ENCODE measurements at places on chromosomes 11 and 22.
A peak's percentile ranks its signal among the peaks of the same experiment; 100 is the strongest.

- DNase-seq = no peak
Measured at GRCh38 chr11:85759915-85760314, 51.0 kb downstream of the SYTL2 start.

- DNase-seq = no peak
Measured at GRCh38 chr22:20116376-20116950, 559 bp downstream of the RANBP1 start.

DNA sequence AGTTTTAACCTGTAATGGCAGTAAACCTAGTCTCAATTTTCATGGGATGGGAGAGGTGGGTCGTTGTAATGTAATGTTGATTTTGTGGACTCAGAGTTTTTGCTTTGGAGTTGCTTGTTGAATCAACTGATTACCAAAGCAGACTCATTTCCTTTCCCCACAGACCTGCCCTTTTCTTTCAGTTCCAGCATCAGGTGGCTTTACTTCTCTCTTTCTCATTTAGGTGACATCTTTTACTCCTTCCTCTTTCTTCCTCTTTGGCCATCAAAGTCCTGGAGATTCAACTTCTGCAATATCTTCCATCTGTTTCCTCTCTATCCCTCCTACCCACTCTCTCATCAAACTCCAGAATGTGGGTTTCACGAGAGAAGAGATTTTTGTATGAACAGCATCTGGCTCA lies 313.9 kb downstream of the TMEM135 start:
- no peak for DNase-seq

- DNase-seq = no peak
Measured at GRCh38 chr11:17954395-17955252, 58.2 kb downstream of the SERGEF start.

- DNase-seq = no peak
Measured at GRCh38 chr22:38243007-38243765, 29.6 kb downstream of the TMEM184B start.

GRCh38 chr11:120520091-120520822 lies 8.7 kb downstream of the GRIK4 start:
- DNase-seq = no peak

- no peak for DNase-seq
Measured at GRCh38 chr11:72411623-72412419, 22.5 kb downstream of the CLPB start.

GRCh38 chr11:47913529-47914244 lies 65.5 kb upstream of the NUP160 start:
- no peak for DNase-seq

- peak; percentile 77 for DNase-seq
Measured at GRCh38 chr11:63813035-63813562, at the start of gene SPINDOC. Gene SPINDOC, plus strand, starts transcription at chr11:63813456. Its CDS starts 231 bp downstream, at chr11:63813687.

DNA sequence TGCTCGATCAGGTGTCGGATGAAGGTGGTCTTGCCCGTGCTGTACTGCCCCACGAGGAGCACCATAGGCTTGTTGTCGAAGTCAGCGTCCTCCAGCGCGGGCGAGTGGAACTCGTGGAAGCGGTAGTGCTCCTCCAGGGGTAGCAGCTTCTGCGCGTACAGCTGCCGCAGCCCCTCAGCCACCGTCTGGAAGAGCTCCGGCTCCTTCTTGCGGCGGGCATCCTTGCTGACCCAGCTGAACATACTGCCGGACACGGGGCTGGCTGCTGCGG lies 263 bp downstream of the EHD1 start:
- DNase-seq = no peak

- no peak for DNase-seq
Measured at GRCh38 chr11:6736495-6737121, 35.2 kb downstream of the OR2AG2 start.

- DNase-seq = no peak
Measured at GRCh38 chr11:47161890-47162289, 14.8 kb downstream of the ARFGAP2 start.

- no peak for DNase-seq
Measured at GRCh38 chr11:78795621-78796261, 221.1 kb upstream of the NARS2 start.

DNA sequence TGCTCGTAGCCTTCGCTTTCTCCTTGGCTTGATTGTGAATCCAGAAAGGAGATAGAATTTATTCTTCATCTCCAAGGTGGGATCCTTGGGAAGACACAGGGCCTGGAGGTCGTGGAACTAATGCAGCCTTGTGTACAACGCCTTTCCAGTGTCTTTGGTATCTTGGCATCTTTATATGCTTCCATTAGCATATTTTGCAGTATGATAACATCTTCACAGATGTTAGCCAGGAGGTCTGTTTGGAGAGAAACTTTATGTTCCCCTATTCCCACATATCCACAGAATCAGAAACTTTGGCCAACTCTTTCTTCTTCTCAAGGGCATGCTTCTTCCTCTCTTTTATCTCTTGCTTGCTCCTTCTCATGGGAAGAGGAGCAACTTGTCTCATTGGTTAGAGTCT lies 101.2 kb downstream of the TRIM44 start:
- DNase-seq = no peak

DNA sequence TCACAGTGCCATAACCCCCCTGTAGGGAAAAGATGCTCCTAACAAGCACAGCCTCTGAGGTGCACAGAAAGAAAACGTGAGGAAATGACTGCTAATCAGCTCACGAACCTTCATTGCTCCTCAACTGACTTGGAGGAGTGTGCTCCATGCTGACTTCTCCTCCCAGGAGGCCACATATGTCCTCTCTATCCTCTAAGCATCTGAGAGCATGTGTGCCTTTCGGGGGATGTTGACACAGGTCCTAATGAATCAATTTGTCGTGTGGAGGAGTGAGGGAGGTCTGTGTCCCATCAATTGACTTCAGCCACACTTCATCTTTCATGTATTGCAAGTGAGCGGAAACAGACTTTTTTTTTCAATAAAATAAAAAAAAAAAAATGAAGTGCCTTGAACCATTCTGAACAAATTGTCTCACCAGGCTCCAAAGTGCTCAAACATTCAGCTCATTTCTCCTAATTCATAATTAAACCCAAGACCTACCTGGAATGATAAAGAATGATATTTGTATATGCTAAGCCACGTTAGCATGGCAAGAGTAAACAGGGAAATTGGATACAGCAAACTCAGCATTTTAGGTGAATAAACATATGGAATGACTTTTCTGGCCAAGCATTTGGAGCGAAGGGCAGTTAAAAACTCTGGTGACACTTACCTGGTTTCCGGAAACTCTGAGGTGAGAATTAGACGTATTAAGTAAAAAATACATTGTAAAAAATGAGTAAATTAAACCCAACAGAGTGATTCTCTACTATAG lies 317.6 kb upstream of the FAT3 start:
- DNase-seq = no peak

DNA sequence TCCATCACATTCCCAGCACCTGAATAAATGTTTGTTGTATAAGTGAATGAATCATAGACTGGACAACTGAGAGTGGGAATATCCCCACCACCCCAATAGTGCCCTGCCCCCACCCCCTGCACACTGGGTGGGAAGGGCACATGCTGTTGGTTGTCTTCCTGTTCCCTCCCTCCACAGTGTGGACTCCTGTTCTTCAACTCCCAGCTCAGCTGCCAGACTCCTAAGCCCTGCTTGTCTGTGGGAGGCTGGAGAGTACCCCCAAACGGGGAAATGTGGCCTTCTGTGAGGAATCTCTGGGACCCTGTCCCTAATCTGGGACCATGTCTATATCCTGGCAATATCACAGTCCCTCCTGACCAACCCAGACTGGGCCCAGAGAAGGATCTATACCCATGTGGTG lies 5.5 kb upstream of the MYOD1 start:
- no peak for DNase-seq

DNA sequence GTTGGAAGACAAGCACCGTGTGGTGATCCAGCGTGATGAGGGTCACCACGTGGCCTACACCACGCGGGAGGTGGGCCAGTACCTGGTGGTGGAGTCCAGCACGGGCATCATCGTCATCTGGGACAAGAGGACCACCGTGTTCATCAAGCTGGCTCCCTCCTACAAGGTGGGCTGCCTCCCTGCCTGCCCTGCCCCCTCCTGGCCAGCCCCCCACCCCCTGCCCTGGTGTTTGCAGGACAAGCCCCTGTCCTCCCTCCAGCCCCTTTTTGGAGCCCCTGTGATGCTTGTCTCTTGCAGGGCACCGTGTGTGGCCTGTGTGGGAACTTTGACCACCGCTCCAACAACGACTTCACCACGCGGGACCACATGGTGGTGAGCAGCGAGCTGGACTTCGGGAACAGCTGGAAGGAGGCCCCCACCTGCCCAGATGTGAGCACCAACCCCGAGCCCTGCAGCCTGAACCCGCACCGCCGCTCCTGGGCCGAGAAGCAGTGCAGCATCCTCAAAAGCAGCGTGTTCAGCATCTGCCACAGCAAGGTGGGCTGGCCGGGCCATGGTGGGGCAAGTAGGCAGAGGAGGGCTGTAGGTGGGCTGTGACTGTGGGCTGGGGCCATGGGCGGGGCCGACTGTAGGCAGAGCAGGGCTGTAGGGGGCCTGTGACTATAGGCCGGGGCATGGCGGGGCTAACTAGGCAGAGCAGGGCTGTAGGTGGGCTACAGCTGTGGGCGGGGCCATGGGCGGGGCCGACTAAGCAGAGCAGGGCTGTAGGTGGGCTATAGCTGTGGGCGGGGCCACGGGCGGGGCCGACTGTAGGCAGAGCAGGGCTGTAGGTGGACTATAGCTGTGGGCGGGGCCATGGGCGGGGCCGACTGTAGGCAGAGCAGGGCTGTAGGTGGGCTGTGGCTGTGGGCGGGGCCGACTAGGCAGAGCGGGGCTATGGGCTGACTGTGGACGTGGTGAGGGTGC lies 13.6 kb downstream of the MUC2 start:
- DNase-seq = no peak

DNA sequence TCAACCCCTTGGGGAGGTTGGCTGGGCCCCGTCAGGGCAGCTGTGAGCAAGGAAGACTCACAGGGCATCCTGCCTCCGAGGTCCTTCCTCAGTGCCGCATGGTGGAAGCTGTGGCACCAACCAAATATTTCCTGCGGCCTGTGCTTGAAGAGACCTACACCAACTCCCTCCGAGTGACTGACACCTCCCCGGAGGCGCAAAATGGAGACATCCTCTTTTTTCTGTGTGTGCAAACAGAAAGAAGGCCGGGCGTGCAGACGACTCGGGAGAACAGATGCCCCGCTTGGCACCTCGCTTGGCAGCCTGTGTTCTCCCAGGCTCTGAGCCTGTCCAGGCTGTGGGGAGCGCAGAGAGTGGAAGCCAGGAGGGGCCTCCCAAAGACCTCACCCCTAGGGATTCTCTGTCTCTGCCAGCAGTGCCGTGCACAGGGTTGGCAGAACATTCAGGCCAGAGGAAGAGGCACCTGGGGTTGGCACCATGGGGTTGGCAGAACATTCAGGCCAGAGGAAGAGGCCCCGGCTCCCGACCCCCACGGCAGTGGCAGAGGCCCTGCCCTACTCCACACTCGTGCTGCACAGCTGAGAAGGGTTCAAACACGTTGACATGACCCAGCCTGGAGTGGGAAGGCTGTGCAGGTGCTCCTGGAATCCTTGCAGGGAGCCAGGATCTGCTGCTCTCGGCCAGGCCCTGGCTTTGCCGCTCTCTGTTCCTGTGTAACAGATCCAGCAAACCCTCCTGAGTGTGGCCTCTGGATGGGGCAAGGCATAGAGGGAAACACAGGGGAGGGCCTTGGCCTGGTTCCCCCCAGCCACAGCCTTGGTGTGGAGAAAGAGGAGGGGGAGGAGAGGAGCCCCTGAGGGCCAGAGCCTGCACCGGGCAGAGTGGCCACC lies 805.5 kb downstream of the BRD1 start:
- no peak for DNase-seq

DNA sequence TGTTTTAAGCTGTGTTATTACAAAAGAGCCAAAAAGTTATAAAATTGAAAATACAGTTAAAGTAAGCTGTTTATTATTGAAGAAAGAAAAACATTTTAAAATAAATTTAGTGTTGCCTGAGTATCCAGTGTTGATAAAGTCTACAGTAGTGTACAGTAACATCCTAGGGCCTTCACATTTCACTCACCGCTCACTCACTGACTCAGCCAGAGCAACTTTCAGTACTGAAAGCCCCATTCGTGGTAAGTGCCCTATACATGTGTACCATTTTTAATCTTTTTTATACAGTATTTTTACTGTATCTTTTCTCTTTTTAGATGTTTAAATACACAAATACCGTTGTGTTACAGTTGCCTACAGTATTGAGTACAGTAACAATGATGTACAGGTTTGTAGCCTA lies 35.0 kb downstream of the POLD3 start:
- DNase-seq = no peak

- no peak for DNase-seq
Measured at GRCh38 chr22:46122980-46123693, 27.2 kb upstream of the PPARA start.

DNA sequence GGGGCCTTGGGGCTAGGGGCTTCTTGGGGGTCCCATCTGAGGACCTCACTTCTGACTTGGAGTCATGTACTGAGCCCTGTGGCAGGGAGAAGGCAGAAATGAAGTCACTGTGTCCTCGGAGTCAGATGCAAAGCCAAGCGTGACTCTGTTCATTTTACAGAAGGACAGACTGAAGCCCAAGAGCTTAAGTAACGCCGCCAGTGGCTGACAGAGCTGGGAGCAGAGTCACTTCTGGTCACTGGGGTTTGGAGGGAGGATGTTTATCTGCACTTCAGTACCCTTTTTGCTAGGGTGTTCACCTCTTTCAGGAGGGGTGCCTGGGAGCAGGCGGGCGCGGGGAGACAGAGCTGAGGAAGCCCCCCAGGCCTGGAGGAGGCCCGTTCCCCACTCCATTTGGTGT lies 10.7 kb downstream of the CD6 start:
- DNase-seq = no peak

DNA sequence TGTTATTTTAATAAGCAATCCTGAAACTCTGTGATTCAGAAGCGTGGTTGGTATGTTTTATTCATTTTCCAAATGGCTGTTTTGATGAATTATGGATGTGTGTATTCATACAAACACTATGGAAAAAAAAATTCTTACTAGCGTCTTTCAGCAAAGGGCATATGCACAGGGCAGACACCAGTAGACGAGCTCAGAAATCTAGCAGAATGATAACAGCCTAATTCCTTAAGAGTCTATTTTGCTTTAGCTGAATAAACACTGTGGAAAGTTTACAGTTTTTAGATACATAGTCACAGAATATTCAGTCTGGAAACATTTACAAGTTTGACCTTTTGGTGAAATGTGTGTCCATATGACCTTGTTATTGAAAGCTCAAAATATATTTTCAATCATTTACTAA lies 418.8 kb upstream of the LUZP2 start:
- no peak for DNase-seq

DNA sequence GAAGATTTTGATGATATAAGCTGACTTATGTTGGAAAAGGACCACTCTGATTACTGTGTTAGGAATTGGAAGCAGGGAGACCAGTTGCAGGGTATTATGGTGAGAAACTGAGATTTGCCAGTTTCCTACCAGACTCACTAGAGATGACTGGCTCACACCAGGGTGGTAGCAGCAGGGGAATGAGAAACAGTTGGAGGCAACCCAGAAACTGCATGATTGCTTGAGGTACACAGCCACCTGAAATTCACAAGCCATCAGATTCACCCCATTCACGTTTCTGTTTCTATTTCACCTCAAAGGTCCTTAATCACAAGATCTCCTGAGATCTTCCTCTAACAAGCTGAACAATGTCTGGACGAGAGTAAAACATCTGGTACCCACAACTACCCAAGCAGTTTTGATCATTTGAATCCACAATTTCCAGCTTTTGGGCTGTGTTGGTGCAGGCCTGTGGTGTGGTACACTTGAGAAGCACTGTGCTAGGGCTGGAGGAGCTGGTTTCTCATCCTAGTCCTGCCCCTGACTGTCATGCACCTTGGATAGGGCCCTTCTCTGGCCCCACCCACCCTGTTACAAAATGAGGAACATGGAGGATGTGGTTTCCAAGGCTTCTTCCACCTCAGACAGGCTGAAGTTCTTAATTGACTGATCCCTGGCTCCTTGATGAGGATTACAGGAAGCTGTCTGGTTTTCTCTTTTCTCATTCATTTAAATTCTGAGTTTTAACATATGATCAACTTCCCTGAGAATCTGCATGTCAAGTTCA lies 233.4 kb downstream of the INSC start:
- DNase-seq = no peak

All from neuronal stem cell (in vitro differentiated cells).